ENCODE measurements at places on chromosomes 1 and 21.

- DNase-seq, result no peak
Measured at GRCh38 chr1:56671542-56671941, 26.4 kb downstream of the PRKAA2 start.

GRCh38 chr1:221991221-221991620, 249.3 kb upstream of the DUSP10 start:
- DNase-seq, result no peak

GRCh38 chr1:174966008-174966572, 33.7 kb upstream of the CACYBP start:
- DNase-seq, result no peak

- no peak for DNase-seq
Measured at GRCh38 chr1:221397606-221398005, 344.3 kb downstream of the DUSP10 start.

DNA sequence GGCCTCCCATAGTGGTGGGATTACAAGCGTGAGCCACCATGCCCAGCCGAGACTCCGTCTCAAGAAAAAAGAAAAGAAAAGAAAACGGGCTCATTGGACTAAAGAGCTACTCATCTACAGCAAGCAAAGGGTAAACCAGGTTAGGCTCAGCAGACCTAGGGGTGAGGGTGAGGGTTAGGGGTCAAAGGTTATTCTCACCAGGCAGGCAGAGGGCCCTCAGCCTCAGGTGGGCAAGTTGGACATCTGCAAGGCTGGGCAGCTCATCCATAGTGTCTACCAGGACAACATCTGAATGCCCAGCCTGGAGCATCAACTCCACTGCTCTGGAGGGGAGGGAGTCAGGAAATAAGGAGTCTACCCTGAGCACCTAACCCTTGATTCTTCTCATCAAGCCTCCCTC, 3.5 kb downstream of the MTMR11 start:
- no peak for DNase-seq

DNA sequence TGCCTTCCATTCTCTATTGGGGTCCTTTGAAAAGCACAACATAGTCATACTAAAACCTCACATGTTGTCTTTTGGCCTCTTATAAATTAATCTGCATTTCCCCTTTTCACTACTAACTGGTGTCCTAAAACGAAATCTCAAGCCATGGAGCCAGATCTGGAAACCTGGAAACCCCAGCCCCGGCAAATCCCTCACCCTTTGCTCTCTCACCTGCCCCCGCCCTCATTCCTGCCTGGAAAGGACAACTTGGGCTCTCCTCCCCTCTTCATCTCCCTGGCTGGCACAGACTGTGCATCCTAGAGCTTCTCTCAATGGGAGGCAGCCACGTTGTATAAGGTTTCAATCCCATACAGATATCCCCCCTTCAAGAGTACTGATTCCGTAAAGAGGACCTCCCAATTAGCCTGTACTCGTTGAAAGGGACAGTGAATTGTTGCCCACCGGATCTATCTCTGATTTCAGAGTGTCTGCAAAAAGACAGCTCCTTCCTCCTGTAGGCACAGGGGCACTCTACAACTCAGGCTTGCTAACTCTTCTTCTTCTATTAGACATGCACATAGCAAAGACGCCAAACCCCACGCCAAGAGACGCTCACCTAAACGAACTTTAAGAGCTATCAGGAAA, 1.4 kb downstream of the DUSP10 start:
- DNase-seq, result no peak

DNA sequence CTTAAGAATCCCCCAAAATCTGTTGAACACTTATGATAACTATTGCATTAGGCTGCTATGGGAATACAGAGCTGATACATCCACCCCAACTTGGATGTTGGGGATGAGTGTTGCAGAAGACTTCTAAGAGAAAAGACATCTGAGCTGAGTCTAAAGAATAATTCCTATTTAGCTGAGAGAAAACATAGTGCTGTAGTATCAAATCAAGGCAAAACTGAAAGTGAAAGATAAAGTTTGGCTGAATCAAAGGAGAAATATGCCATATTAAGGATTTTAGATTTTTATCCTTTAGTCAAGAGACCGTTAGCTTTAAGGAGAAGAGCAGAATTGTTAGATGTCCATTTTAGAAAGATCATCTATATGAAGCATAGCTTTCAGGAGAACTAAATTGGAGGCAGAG, 726.9 kb upstream of the PTBP2 start:
- DNase-seq, result no peak

- DNase-seq, result no peak
Measured at GRCh38 chr1:218980881-218981280, 192.8 kb upstream of the LYPLAL1 start.

DNA sequence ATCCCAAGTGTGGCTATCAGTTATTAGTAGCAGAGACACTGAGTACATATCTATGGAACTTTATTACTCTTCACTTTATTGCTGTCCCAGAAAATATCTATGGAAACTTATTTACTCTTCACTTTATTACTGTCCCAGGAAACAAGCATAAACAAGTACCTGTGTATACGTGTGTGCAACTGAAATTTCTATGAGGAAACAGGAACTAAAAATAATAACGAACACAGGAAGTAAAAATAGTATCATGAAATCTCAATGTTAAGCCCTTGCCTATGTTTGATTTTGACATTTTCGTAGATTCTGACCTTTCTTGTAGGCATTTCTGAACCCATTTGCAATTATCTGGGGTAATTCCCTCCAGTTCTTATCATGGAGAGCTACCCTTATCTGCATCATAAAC, 64.9 kb upstream of the KRTAP19-8 start:
- DNase-seq, result no peak

DNA sequence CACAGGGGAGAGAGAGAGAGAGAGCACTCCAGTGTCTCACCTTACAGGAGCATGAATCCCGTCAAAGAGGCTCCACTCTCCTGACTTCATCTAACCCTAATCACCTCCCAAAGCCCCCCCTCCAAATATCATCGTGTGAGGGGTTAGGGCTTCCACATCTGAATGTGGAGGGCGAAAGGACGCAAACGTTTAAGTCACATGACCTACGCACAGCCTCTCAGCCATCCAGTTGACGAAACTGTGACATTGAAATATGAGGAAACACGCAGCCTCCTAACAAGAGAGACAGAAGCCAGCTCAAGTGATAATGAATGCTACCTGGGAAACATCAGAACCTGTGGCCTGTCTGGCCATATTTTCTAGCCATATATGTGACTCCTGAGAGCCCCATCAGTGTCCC, 63.7 kb downstream of the MATN1 start:
- DNase-seq, result no peak

- no peak for DNase-seq
Measured at GRCh38 chr1:150567717-150568593, 11.5 kb downstream of the MCL1 start.

- DNase-seq, result no peak
Measured at GRCh38 chr1:212062832-212063438, 27.4 kb downstream of the DTL start.

DNA sequence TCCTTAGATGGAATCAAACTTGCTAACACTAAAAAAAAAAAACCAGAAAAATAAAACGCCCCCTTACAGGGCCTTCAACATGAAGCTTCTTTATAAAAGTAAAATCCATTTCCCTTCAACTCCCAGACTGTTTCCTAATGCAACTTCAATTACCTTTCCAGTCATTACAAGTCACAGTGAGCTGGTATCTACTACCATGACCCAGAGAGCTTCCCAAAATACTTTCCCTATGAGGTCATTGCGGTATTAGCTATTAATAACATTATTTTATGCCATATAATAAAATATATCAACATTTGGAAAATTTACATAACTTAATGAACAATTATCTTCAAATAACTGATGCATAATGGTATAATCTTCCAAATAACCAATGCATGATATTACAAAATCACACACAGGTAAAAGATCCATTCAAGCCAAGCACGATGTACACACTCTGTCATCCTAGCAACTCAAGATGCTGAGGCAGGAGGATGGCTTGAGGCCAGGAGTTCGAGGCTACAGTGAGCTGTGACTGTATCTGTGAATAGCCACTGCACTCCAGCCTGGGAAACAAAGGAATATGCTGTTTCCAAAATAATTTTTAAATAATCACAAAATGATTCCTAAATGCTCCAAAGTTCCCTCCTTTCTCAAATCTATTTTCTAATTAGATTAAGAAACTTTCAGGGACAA, 24.1 kb downstream of the EIF4G3 start:
- DNase-seq, result no peak

- peak; percentile 21 for DNase-seq
Measured at GRCh38 chr1:212606395-212607205, 2.0 kb upstream of the ATF3 start.

GRCh38 chr1:116498789-116499628, 71.8 kb downstream of the CD58 start:
- no peak for DNase-seq

DNA sequence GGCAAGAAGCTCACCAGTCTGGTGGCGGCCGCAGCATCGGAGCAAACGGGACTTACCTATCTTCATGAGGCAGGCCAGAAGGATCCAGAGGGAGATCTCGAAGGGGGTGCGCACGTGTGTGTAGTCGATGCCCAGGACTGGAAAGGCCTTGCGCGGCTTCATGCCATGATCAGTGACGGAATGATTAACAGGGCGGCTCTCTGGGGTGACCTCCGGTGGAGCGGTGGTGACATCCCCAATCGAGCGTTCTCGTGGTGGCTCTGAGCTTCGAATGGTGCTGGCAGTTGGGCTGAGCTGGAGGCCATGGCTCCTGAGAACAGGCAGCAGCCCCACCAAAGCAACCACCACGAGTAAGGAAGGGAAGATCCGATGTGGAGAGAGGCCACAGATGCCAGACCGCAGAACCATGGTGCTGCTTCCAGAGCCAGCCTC, 982 bp downstream of the SLC9A1 start:
- DNase-seq, result no peak

- DNase-seq, result no peak
Measured at GRCh38 chr1:12811409-12811784, 19.8 kb downstream of the PRAMEF11 start.

- no peak for DNase-seq
Measured at GRCh38 chr1:35642471-35642955, 1.2 kb upstream of the PSMB2 start.

- no peak for DNase-seq
Measured at GRCh38 chr1:5009376-5010065, 355.1 kb downstream of the AJAP1 start.

GRCh38 chr1:85199667-85200462, 951 bp downstream of the SYDE2 start:
- no peak for DNase-seq

DNA sequence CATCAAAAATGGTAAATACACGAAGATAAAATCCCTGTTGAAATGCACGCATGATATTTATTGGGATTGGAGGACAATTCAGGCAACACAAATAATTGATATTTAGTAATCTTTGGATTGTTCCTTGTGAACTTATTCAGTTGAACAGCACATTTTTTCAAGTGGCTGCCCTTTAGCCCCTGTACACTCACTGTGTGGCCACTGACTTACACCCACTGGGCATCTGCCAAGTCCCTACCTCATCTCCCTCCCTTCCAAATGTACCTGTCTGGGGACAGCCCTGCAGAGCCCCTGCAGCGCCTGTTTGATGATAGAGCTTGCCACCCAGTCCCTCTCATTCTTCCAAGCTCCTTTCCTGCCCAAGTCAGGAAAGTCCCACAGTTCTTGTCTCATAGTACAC, 154.3 kb downstream of the GLUL start:
- DNase-seq, result no peak

- no peak for DNase-seq
Measured at GRCh38 chr1:53860967-53861411, 22.9 kb upstream of the NDC1 start.

- no peak for DNase-seq
Measured at GRCh38 chr1:57423656-57424211, at the start of gene DAB1. DAB1 (minus strand) TSS chr1:57424060; CDS start chr1:57291030, 133,030 bp downstream.

- DNase-seq, result no peak
Measured at GRCh38 chr21:42572906-42573495, 59.3 kb downstream of the SLC37A1 start.

DNA sequence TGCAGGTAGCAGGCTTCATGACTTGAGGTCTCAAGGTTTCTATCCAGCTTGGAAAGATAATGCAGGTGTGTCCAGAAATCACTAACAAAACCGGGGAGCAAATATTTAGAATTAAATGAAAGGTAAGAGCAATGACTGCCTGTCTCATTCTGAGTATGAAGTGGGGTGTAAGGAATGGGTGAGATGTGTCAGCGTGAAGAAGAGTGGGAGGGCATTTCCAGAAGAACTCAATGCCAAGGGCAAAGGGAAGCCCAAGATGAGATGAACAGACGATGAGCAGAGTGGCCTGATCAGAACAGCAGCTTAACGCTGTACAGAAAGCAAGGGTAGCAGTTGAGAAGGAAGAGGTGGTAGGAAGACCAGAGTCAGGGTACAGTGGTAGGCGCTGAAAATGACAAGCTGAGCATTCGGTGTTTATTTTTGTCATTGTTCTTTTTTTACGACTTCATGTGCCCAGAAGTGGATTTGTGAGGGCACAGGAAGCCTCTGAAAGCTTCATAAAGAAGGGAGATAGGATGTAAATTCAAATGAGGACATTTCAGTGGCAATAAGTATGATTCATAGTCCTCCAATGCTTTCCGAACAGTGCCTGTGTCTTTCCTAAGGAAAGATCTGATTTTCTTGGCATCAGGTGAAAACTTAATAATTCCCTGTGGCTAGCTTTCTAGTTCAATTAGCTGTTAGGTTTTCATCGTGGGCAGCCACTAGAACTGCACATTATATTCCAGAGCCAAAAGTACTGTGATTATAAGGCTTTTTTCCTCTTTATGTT, 190.5 kb downstream of the APP start:
- DNase-seq, result no peak

GRCh38 chr1:93443454-93443853, 4.5 kb upstream of the FNBP1L start:
- no peak for DNase-seq

- no peak for DNase-seq
Measured at GRCh38 chr1:221992427-221992826, 250.5 kb upstream of the DUSP10 start.

DNA sequence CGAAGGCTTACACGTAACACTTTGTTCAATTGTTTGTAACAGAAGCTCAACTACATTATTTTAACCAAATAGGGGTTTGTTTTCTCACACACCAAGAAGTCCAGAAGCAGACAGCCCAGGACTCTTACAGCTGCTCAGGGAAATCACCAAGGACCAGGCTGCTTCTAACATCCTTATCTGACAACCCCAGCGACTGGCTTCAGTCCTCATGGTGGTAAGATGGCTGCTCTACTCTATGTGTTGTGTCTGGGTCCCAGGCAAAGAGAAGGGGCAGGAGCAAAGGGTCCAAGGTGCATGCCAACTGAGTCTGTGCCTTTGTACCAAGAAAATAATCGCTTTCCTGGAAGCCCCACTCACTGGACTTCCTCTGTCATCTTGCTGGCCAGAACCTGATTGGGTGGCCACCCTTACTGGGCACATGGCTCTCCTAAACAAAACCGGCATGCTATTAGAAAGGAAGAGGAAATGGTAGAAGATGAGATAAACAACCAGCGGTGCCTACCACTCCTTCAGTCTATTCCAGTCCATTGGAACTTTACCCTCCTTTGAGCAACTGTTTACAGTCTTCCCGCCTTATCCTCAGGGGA, 34.1 kb upstream of the LRRC8D start:
- DNase-seq, result no peak

- no peak for DNase-seq
Measured at GRCh38 chr1:161440312-161440894, 64.9 kb upstream of the FCGR2A start.

All from stimulated activated CD8-positive, alpha-beta memory T cell treated with anti-CD3 and anti-CD28 coated beads, Interleukin-4, amount 100 ng/mL, for 4 hours (primary cell).